ENCODE measurements at places on chromosomes 13 and 19.

DNA sequence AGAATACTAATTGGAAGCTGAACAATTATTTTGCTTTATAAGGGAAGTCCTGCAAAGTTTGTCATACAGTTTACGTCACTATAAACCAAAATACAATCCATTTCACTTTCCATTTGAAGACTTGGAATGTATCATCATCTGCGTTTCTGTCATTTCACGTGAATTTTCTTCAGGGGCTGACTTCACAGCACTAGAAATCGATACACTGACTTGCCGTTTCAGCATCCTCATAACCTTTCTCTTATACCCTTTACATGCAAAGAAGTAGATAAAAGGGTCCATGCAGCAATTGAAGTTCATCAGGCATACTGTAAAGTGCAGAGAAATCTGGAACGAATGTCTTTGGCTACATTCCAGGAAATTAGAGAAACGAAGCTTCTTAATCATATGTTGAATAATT lies 12.2 kb downstream of the GPR183 start:
- no peak for DNase-seq

DNA sequence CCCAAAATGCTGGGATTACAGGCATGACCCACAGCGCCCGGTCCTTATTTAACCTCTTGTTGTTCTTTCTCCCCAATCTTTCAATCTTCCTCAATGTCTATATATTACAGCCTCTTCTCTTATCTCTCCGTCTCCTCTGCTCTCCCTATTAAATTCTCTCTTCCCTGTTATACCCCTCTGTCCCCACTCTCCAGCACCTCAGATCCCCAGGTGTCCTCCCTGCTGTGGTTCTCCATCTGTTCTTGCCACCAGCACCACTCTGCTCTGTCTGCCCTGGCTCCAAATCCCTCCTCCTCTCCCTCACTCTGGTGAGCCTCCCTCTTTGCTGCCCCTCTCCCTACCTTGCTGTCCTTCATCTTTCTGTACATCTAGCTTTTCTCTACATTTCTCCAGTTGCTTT lies 1.1 kb downstream of the ZNF600 start:
- no peak for DNase-seq

DNA sequence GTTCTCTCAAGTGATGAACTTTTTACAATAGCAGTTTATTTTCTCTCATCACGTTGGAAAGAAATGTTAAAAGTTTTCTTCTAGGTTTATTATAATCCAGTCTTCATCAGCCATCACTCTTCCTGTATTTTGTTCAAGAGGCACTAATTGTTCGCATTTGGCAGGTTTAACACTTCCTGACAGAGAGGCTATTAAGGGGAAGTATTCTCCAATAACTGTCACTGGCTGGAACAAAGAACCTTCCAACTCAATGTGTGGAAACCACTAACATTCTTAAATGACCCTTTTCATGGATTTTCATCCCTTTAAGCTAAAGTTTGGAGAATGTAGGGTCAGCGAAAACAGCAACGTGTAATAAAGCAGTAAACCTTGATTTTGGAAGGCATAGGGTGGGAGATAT lies 145.1 kb downstream of the PCCA start:
- no peak for DNase-seq

- DNase-seq = no peak
Observed at GRCh38 chr13:63403733-63404132, 1988.1 kb upstream of the PCDH20 start.

DNA sequence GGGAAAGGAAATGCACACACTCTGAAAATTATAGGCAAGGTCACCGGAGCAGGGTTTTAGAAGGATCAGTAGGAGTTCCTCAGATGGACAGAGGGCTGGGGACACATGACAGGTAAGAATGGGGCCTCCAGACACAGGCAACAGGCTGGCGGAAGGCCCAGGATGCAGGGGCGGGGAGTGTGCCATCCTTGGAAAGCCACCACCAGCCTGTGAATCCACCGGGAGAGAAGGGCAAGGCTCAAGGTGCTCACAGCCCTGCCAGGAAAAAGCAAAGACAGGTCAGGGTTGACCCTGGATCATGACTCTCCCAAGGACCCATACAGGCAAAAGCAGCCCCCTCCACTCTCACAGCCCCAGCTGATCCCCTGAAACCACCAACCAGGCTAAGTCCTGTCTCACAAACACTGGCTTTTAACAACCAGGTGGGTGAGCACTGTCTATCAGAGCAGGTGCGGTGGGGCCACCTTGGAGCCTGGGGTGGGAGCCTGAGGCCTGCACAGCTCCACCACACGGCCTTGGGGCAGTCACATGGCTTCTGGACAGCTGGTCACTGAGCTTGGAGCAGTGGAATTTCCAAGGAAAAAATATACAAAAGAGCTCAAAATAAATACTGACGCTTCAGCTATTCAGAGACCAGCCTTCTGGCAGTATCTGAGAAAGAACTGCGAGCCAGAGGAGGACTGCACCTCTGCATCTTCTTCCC lies 35.2 kb upstream of the ISYNA1 start:
- no peak for DNase-seq

DNA sequence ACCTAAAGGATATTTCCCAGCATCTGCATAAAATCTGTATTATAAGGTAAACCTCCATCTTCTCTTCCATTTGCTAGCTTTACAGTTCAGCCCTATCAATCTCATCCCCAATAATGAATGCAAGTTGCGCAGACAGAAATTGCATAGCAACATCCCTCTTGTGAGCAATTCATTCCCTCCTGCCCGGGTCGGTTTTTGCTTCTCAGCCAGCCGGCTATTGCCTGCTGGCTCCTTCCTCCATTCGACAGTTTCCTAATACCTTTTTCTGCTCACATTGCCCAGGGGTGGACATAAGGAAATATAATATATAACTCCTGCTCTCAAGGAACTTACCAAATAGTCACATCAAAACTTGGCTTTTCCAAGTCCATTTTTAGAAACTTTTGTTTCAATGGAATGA lies 125.2 kb downstream of the FGF9 start:
- DNase-seq = no peak

DNA sequence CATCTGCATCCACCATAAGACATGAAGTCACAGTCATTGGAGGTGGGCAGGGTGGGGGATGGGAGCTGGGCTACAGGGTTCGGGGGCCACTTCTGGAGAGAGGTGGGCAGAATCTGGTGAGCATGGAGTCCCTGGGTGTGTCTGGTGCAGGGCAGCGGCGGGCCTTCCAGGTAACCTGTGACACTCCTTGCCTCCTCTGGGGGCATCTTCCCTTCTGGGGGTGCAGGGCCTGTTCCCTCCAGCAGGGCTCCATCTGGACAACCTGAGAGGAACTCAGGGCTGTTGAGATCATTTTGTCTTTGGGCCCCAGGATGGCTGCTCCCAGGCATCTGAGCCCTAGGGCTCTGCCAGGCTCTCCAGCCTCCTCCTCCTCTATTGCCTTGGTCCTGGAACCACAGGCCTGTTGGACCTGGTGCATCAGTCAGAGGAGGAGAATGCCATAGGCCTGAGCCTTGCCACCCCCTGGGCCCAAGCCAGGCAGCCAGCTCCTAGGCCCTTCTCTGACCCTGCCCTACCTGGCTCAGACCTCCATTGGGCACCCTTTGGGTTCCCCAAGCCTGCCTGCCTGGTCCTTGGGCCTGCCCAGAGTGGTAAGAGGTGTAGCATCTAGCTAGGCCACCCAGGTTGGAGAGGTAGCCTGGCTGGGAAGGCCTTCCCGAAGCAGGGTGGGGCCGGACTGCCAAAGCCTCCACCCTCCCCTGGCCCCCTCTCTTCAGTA lies 13.4 kb downstream of the LYL1 start:
- no peak for DNase-seq

- no peak for DNase-seq
Observed at GRCh38 chr19:51065221-51065960, 499 bp upstream of the KLK13 start.

DNA sequence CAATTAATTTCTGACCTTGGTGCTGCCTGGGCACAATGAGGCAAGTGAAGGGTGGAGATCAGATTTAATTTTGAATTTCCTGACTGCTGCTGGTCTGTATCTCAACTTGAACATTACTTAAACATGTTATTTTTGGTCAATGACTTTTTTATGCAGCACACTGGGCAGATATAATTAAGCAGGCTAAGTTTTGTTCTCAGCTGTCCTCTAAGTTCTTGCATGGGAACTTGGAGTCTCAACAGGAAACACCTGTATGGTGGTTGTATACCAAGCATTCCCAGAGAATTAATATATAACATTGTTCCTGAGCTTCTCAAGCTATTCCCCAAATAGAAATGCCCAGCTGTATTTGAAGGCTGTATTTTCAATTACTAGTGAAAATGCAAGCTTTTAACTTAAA lies 113.5 kb upstream of the EDNRB start:
- DNase-seq = peak; percentile 41

All from skin of body (tissue), 3 donors.